ENCODE measurements at places on chromosomes 2 and 18.

DNA sequence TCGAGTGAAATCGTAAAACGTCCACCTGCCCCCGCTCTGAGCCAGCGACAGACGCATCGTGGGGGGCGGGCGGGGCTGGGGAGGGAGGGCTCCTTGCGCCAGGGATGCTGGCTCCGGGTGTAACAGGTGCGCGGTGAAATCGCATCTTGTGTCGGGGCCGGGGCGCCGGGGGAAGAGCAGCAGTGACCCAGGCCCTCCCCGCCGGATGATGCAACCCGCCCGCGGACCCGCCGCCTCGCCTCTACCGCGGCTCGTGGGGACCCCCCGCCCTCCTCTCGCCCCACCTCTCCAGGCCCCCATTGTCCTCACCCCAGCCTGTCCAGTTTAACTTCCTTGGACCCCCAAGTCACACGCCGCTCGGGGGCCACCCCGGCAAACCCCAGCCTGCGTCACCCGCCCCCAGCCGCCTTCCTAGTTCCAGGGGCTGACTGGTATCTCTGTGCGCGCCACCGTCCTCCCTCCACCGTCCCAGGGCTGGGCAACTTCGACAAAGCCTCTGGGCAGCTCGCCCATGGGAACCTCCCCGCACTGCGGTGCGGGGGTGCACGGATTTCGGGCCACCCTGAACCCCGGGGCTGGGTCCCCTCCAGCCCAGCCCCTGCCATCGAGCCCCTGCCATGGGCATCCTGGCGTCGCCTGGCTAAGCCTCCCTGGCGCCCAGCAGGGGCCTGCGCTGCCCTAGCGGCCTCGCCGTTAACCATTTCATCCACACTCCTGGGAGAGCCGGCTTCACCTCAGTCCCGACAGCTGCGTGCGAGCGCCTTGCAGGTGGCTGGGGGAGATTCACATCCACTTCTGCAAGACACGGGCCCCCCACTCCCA, 799 bp upstream of the KIF1A start:
- no peak for DNase-seq

DNA sequence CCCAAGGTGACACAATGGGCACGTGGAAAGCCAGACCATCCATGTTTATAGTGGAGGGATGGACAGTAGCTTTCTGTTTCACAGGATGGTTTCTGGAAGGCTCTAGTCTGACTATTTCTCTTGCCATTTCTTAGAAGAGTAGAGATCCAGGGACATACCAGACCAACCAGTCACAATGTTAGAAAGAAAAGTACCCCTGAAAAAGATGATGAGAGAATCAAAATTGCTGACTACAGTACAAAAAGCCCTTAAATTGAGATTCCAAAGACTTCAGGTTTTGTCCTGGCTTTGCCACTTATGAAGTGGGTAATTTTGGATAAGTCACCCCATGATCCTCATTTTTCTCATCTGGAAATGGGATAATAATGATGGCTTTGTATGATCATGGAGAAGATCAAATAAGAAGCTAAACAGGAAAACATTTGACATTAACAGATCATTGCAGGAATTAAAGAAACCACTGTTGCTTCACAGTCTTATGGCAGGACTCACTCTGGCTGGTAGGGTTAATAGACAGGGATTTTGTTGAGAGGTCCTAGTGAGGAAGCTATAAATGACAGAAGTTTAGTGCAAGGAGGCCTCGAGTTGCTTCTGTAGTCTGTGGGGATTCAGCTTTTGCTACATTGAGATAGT, 386.0 kb downstream of the IRS1 start:
- DNase-seq, result no peak

- no peak for DNase-seq
Measured at GRCh38 chr18:7856733-7857132, 289.6 kb downstream of the PTPRM start.

GRCh38 chr2:132282911-132283310, 121.2 kb upstream of the ANKRD30BL start:
- no peak for DNase-seq

- no peak for DNase-seq
Measured at GRCh38 chr2:159050426-159050825, 82.0 kb downstream of the TANC1 start.

DNA sequence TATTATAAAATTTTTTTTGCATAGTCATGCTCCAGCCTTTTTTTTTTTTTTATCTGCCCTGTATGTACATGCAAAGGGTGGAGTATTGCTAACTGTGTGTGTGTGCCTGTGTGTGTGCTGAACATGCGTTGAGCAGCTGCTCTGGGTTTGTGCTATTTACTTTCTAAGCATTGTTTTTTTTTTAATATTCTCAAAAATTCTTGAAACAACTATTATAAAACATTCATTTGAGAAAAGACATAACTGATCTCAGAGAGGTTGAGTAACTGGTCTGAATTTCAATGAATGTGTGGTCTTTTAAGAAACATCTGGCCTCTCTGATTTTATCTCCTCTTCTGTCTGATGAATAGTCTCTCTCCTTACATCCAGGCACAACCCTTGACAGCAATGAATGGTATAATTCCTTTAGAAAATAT, 366.0 kb upstream of the SLC14A2 start:
- no peak for DNase-seq

GRCh38 chr2:27251766-27252165, 11.1 kb downstream of the SLC30A3 start:
- no peak for DNase-seq

Data from stimulated activated CD4-positive, alpha-beta T cell treated with anti-CD3 and anti-CD28 coated beads, Interleukin-1b, Interleukin-23, amount 100 ng/mL, for 4 hours (primary cell).